Kidney capillary endothelial cell (primary cell): ENCODE measurements at places on chromosomes 6 and 20.

- no peak for DNase-seq
Measured at GRCh38 chr6:63635215-63635587, 401 bp upstream of the PHF3 start.

DNA sequence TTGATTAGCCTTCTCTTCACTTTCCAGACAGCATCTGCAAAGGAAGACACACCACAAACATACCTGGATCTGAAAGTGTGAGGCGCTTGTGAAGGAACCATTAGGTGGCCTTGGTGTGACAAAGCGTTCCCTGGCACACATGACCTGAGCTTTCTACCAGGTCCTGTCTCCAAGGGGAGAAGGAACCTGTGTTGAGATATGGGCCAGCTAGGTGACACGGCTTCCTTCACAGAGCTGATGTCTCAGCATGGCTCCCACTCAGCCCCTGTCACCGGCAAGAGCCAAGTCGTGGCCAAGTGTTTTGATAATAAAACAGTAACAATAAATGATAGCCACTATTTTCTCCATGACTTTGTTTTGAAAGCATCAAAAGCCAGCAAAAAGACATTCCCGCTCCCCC is 20.3 kb upstream of the TAGAP start:
- no peak for DNase-seq

DNA sequence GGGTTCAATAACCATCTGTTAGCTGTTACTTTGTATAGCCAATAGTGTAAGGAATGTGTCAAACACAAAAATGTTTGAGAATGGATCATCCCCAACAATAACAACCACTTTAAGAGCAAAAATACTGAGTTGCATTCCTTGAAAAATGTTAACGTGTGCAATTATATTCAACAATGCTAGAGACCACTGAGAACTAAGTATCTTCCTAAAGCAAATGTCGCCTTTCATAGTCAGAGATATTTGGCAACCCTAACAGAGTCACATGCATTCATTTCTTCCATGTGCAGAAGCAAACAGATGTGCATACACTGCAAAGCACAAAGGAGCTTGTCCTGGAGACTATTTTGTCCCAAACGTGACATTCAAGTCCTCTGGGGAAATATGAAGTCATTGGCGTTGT is 448.6 kb downstream of the GJA1 start:
- no peak for DNase-seq

- no peak for DNase-seq
Measured at GRCh38 chr6:15503346-15503680, 159.5 kb downstream of the DTNBP1 start.

DNA sequence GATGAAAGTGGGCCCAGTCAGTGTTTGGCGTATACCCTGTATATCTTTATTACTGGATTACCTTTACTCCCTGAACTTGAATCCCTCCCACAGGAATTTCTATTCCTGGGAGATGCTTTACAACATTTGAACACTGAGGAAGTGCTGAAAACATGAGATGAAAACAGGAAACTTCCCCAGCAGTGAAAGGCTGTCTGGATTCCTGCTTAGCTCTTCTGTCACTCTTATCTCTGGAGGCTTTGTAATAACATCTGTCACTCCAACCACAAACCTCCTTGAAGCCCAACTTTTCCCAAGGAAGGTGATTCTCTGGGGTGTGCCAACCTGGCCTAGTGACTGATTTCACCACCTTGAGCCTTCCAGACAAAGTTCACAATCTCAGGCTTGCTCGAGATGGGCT is 264.5 kb upstream of the BMP2 start:
- DNase-seq: no peak

- DNase-seq: no peak
Measured at GRCh38 chr6:87093199-87093598, 1.7 kb downstream of the CGA start.

GRCh38 chr20:40265825-40266533 is 423.1 kb downstream of the MAFB start:
- peak; percentile 48 for DNase-seq

DNA sequence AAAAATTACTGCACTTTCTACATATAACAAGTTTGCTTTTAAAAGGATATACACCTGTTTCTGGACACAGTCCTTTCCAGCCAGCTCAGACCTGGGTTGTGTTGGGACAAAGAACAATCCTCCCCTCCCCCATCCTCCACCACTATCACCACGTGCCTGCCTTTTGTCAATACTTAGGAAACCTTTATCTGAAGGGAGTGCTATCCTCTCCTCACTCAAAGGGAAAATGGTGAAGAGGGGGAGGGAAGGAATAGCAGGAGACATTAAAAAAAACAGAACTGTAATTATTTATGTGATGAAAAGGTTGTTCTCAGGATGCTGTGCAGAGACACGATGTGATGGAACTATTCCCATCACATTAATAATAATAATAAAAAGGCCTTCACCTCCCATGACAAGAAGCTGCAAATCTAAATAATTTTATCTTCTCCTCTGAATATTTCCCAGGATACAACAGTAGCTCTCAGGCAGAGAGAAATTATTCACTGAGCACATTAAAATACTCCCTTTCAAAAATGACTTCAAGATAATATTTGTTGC is 105.5 kb downstream of the NRSN1 start:
- no peak for DNase-seq
